ENCODE measurements at places on chromosomes 2 and 18.

DNA sequence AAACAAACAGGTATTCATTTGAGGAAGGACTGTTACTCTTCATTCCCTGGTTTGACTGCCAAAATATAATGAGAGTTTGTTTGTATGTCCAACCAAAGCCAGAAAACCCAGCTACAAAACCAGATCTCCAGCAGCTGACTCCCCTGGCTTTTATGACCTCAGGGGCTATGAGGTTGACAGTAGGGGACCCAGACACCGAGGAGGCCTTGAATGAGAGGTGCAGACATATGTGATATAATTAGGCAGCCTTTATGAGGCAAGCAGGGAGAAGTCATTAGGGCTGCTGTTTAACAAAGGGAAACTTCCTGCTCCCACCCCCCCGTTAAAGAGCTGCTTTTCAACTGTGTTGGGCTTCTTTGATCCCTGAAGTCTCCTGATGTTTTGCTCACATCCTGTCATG is 236.7 kb downstream of the SLC4A3 start:
- DNase-seq: no peak

- peak; percentile 12 for DNase-seq
Observed at GRCh38 chr2:74902281-74902860, 56.1 kb upstream of the POLE4 start.

DNA sequence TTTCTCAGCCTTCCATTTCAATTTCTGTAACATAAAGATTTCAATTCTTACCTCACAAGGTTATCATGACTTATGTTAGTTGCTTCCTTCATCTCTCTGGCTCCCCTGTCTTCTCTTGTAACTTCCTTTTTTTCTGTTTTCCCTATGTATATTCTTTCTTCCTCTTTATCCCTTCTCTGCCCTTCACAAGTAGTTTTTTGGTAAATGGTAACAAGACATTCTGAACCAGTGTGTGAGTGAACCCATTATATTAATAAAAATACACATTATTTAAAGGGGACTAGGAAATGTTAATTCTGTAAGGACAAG is 8.4 kb downstream of the ACSL3 start:
- no peak for DNase-seq

GRCh38 chr2:98543214-98543613 is 65.1 kb downstream of the COA5 start:
- DNase-seq: no peak

DNA sequence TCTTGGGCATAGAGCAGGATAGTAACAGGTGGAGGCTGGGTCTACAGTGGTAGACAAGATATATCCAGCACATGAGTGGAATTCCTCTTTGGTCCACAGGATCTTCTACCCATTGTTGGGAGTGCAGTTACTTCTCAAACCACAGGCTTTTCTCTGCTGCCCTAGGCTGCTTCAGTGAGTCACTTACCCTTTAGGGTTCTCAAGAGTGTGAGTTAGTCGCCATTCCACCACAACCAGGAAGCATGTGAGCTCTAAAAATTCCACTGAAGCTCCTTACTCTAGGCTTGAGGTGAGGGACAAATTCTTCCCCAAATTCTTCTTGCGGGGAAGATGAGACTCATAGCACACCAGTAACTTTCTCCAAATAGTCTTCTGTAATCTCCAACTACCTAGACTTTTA is 189.4 kb downstream of the PLCL1 start:
- no peak for DNase-seq

- DNase-seq: no peak
Observed at GRCh38 chr2:67760995-67761394, 301.8 kb downstream of the C1D start.

DNA sequence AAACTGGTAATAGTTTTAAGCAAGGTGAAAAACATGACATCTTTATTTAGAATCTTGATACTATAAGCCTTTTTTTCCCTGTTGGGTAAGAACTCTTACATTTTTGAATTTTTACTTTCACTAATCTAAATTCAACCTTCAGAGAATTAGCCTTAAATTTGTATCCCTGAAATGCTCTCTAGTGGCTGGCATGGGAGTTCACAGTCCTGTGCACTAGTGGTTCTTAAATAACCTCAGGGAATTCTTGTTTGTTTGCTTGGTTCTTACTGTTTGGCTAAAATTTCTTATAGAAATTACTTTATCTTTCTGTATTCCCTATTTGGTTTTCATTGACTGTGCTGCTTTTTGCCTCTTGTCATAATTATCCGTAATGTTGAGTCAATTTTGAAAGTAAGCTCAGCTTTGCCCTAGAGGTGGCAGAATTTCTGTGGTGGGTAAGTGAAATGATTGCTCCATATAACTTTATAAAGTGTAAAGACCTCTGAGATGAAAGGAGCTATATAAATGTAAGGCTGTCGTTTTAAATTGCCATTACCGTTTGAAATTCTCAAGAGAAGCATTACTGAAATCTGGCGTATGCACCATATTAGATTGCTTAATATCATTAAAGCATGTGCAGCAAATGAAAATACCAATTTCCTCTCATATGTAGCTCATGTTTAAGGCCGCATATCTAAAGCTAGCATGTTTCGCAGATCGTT is 391.3 kb upstream of the FIGN start:
- DNase-seq: no peak

GRCh38 chr18:79910563-79911343 is 40.7 kb downstream of the SLC66A2 start:
- no peak for DNase-seq

GRCh38 chr2:235078182-235078581 is 126.4 kb downstream of the SH3BP4 start:
- no peak for DNase-seq

- no peak for DNase-seq
Observed at GRCh38 chr2:95113464-95113863, 8.1 kb downstream of the MRPS5 start.

- no peak for DNase-seq
Observed at GRCh38 chr18:47586418-47587070, 335.1 kb upstream of the SKOR2 start.

GRCh38 chr2:74021407-74021755 is 36.7 kb downstream of the TET3 start:
- DNase-seq: no peak

- no peak for DNase-seq
Observed at GRCh38 chr2:48826986-48827385, 71.5 kb upstream of the LHCGR start.
